ENCODE measurements at places on chromosomes 1 and 21.

DNA sequence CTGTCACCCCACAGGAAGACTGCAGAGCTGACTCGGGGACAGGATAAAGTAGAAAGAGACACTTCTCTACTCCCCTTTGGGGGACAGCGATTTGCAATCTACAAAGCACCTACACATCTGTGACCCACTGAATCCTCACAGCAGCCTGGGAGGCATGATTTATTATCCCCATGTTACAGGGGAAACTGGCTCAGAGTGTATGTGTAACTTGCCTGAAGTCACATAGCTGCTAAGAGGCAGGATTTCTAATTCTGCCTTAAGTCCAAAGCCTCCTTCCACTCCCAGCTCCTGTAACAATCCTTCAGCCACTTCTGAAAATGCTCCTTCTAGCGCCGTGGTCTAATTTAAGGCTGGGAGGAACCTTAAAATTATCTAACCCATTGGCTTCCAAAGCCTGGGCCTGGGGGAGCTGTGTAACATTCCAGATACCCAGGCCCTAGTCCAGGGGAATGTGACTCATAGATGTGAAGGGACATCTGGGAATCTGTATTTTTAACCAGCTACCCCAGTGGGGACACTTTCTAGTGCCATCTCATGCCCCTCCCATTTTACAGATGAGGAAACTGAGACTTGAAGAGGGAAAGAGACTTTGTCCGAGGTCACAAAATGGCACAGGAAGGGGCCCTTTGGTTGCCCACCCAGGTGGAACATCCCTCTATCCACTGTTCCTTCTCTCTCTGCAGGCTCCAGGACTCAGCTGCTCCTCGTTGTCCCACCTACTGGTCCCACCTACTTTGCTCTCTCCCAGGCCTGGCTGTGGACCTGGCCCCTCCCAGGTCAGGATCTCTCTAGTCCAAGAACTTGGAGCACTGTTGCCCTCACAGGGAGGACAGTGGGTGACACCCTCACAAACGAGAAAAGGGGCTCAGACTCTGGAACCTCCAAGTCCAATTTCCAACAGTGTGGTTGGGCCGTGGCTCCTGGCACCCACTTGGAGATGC lies 48.9 kb downstream of the AHDC1 start:
- DNase-seq: no peak

DNA sequence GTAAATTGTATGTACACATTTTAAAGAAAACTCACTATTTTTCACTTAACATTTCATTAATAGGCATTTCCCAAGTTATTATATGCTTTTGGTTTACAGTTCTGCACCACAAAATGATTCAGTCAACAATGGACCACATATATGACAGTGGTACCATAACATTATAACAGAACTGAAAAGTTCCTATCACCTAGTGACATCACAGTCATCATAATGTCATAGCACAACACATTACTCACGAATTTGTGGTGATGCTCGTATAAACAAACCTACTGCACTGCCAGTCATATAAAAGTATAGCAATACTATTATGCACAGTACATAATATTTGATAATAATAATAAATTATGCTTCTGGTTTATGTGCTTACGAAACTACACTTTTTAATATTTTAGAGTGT lies 30.9 kb downstream of the DNAI4 start:
- no peak for DNase-seq

- no peak for DNase-seq
These were observed 6.3 kb upstream of the CTTNBP2NL start for GRCh38 chr1:112389689-112390088.

GRCh38 chr1:62082456-62083363 lies 111.9 kb upstream of the L1TD1 start:
- no peak for DNase-seq

DNA sequence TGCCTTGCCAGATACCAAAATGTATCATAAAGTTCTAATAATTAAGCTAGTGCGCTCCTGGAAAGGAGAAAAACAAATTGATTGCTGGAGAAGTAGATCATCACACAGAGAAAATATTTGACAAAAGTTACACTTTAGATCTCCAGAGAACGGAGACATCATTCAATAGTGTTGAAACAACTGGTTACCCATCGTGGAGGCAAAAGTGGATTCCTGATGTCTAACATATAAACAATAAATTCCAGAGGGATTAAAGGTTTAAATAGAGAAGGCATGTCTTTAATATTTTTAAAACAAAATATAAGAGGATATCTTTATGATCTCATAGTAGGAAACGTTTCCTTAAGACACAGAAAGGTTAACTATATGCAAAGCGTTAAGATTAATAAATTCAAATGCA lies 41.0 kb downstream of the NRIP1 start:
- no peak for DNase-seq

Data from activated T-helper 1 cell treated with anti-CD3 and anti-CD28 coated beads, Interleukin-12 subunit alpha, Interleukin-12 subunit beta, Interleukin-2, Interleukin-4 antibody, amounts not matched to agents 30 ng/mL and 10 ng/mL and 1 ng/mL, durations not matched to agents 14 hours and 24 hours and 36 hours (primary cell).